Karpas-422 (cell line): ENCODE measurements at places on chromosomes 1 and 21.

- no peak for DNase-seq
Observed at GRCh38 chr1:200909071-200909470, 14.4 kb downstream of the INAVA start.

DNA sequence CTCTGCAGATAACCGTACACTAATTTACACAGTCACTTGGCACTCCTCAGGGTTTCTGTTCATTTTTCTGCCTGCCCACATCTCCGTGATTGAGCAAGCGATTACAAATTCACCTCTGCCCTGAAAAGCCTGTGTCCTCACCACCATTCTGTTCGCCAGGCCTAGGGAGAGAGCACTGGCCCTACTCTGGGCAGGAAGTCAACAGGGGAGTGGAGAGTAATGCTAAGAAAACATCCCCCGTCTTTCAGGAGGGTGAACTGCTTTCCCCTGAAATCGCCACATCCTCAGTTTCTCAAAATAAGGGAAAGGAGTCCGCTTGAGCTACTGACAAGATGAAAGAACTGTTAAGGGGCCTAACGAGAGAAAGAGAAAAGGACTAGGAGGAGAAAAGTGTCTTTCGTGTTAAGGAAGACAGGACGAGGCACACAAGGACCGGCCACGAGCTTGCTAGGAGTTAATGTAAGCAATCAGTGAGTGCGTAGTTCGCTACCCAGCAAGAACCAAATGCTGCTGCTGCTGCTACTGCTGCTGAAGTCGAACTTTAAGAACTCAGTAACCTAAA, 632 bp downstream of the PEX19 start:
- DNase-seq: peak; percentile 56

DNA sequence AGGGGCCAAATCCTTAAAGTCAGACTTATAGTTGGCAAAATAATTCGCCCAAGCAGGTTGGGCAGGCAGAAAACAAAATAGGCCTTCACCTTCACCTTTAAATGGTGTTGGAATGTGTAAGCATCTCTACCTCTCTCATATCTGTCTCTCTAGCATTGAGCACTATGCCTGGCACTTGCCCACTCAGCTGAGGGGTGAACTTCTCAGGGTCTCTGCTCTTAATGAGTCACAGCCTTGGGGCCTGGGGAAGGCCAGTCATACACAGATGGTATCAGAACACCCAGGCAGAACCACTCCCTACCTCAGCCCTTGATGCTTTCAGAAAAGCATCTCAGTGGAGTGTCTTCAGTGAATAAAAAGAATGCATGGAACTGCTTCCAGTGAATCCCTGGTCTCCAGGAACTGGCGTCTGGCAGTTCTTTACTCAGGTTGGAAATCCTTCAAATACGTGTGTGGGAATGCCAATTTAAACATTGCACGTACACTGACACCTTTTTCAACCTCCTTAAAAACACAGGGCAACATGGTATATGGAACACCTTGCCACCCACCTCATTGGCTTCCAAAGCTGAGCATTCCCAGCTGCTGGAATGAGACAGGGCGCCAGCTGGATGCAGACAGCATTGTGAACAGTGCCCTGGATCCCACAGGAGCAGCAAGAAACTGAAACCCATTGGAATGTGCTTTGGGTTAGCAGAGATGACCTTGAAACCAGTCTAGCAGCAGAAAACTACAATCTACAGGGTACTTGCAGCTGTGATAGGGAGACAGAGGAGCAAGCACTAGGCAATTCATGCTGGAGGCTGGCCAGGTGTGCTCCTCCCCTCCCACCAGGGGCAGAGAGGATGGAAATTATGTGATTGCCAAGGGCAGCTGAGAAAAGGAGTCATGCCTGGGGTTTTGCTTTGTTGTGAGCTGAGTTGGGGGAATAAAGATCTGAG, 30.0 kb downstream of the ZNF697 start:
- DNase-seq: no peak

GRCh38 chr1:182570611-182570970, 18.5 kb downstream of the RNASEL start:
- no peak for DNase-seq

GRCh38 chr1:99749504-99750347, 16.7 kb downstream of the FRRS1 start:
- no peak for DNase-seq

DNA sequence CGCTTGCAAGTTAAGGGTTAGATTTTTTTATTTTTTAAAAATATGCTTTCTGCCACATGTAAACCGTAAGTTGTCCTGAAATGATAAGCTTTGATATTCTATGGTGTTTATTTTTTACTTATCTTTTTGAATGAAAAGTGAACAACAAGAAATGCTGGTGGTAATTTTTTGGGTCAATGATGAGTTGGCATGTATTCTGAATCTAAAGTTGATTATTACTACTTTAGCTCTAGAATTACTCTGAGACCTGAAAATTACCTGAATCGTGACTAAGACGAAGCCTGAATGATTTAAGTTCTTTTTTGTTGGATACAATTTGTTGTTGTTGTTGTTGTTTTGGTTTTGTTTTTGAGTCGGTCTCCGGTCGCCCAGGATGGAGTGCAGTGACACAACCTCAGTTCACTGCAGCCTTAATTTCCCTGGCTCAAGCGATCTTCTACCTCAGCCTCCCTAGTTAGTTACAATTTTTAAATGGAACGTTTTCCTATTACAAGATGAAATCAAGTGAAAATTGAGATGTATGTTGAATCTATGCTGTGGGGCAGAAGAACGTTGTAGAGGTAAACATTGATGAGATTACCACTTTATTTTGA, 941 bp downstream of the RABGGTB start:
- peak; percentile 52 for DNase-seq

DNA sequence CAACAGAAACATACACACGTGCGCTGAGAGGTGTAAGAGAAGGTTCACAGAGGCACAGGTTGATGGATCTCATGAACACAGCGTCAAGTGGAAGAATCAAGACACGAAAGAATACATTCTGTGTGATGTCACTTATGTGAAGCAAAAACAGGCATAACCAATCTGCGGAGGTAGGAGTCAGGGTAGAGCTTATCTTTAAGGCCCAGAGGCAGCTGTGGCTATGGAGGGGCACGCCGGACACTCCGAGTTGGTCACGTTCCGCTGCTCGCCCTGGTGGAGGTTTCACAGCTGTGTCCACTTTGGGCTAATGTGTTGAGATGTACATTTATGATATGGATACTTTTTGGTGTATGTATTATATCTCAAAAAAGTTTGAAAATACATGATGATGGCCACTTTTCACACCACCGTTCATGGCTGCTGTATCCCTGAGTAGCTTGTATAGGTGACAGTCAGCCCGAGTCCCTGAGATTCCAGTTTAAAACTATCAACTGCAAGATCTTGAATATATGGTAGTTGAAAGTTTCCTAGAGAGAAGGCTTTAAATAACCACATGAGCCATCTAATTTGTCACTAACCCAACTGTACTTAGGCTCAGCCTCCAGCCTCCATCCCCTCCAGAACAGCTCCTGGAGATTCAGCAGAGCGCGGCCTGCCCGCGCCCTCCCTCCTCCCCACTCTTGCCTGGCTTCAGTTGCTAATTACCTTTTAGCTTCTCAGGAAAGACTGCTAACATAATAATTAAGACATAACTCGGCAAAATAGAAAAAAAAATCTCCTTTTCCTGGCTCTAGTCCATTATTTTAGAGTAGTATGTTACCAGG, 6.7 kb upstream of the ADARB1 start:
- no peak for DNase-seq

DNA sequence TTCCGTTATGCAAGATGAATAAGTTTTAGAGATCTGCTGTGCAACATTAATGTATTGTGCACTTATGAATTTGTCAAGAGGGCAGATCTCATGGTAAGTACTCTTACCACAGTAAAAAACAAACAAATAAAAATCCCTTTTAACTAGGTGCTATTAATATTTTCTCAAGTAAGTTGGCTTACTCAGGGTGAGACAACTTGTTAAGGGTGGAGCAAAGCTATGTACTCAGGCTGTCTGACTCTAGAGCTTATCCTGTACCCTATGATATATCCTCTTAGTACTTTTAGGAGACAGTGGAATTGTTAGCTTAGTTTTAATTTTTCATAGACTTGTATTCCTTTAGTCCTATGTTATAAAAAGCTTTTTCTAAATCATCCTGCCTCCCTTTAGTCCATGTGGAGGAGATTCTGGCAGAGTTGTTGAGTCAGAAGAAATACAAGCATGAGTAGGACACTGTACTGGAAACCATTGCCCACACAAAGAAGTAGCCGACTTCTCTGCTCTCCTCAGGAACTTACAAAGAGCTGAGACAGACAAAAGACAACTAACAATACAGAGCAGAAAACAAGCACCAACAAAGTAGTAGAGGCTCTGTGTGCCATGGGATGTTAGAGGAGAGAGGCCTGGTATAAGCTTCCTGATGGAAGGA, 49.2 kb downstream of the S1PR1 start:
- DNase-seq: no peak

GRCh38 chr1:29579821-29580425, 343.6 kb downstream of the PTPRU start:
- DNase-seq: no peak

- DNase-seq: no peak
Observed at GRCh38 chr1:156262461-156263287, 14.8 kb upstream of the PAQR6 start.

GRCh38 chr1:108591466-108591865, 31.6 kb downstream of the EEIG2 start:
- DNase-seq: no peak

DNA sequence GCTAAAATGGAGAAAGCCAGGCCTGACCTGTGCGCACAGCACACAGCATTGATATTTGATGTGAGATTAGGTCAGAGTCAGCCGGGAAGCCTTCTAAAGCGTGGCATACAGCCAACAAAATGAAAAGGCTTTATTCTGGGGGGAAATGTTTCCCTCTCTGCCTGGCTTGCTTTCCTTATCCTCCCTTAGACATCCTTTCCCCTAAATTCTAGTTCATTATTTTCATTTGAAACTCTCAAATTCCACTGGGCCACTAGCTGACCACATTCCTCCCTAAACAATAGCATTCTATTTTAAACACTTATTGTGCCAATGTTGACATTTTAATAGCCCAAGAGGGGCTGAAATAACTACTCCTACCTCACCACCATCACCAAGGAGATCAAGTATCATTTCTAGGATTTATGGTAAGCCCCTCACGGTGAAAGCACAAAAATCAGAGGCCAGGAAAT, 49.4 kb downstream of the LEPR start:
- DNase-seq: no peak

DNA sequence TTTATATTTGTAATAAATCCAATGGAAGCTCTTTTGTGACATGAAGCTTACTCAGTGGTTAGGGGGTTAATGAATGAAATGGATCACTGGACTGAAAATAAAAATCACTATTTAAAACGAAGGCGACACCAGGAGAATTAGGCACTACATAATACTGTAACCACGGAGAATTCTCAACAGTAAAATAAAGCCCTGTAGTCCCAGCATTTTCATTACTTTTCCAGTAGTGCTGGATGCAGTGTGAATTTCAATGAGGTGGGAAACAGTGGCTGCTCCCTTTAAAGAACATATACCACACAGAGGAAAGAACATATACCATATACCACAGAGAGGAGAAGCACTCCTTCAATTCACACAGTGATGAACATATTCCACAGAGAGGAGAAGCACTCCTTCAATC, 275.0 kb downstream of the SMYD3 start:
- DNase-seq: no peak

- no peak for DNase-seq
Observed at GRCh38 chr21:16302851-16303282, 573.1 kb downstream of the USP25 start.

DNA sequence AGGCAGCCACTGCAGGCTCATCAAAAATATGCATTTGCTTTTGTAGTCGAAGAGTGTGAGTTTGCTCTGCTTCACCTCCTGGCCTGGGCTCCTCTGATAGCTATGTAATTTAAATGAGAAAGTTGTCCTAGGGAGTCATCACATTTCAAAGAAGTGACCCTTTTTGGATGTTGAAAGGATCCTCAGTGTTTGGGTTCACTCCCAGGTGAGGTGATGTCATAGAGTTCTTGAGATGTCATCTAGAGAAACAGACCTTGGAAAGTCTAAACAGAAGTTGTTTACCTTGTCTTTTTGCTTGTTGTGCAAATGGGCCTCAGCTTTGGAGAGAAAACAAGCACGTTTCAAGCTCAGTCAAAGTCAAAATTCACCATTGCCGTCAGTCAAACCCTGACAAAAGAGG, 92.0 kb upstream of the BARHL2 start:
- no peak for DNase-seq

DNA sequence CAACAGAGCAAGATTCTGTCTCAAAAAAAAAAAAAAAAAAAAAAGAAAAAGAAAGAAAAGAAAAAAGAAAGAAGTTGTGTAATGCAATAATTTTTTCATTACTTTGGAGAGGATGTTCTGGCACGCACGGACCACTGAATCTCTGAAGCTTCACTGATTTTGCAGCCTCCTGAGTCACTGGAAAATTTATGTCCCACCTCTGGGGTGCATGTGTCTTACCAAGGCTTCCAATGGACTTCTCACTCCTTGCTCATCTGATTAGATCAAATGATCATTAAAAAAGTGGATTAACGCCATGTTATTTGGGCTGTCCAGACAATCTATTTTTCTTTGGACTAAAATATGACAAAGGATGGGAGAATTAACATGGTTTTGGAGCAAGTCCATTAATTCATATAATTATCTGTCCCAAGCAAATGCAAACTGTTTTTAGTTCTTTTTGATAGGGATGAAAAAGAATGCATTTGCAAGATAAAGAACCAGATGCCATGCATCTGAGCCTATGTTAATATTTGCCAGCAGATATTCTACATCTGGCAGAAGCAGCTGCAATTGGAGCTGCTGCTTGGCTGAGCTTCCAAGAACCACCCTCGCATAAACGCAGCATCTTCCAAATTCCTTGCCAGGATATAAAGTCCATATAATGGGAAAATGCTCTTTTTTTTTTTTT, 10.1 kb upstream of the MAP1LC3C start:
- peak; percentile 40 for DNase-seq

- no peak for DNase-seq
Observed at GRCh38 chr1:177912991-177913390, 56.9 kb downstream of the SEC16B start.

DNA sequence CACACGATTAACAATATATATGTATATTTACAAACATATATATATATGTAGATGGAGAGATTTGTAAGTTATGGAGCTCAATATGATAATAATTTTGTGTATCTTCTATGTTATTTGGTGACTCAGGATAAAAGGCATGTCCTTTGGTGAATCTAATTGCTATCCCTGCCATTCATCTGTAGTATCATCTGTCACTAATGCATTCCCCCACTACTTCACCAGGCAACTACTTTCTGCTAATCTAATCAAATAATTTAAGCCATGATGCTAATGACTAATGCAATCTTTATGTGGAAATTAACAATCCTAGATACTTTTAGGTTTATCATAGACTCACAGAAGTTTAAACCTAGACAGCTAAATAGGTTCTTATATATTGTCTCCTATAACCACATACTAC, 1074.5 kb downstream of the PLA2G4A start:
- no peak for DNase-seq

- DNase-seq: no peak
Observed at GRCh38 chr1:212955961-212956620, 5.8 kb downstream of the VASH2 start.

DNA sequence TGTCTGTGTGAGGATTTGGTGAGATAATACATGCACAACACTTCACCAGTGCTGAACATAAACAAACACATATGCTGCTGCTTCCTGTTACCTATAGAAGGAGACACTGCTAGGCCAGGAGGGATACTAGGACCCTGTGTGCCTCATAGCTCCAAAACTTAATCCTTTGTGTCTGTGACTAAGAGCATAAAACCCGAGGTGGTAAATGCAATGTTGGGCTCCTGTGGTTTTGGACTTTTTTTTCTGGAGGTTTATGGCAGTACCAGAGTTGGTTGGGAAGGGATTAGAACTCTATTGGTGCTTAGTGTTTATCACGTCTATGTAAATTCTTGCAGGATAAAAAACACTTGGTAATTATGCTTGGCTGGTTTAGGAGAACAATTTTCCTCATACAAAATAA, 122.9 kb downstream of the NUF2 start:
- DNase-seq: no peak
